Mesothelial cell of epicardium (in vitro differentiated cells): ENCODE measurements at places on chromosomes 16 and 17.

- H3K36me3 ChIP-seq, result peaks cover 4% of the 10 kb centered on the region
- peak overlapping the region; percentile 79 for H3K4me3 ChIP-seq
Measured at GRCh38 chr17:61451538-61452300, 503 bp upstream of the TBX4 start.

GRCh38 chr16:15808071-15808470 lies 48.8 kb downstream of the MYH11 start:
- H3K4me1 ChIP-seq, result peaks cover 2% of the 10 kb centered on the region
- no peak overlapping the region for H3K27ac ChIP-seq
- H3K36me3 ChIP-seq, result no peaks in the 10 kb centered on the region
- DNase-seq, result no peak

DNA sequence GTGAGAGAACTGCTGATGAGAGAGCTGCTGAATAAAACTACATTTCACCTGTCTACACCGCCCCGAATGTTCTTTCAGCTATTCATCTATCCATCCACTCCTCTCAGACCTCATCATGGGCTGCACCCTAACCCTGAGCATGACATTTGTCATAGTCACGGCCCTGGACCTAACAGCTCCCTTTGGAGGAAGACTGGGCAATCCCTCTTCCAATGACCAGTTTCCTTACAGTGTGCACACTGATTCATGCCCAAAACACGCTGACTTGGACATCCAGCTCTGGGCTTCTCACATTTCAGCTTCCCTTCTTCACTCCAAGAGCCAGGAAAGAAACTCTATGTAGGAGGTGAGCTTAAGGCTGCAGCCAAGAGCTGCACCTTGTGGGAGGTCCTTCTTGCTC lies 41.8 kb upstream of the ARL4D start:
- peaks cover 9% of the 10 kb centered on the region for H3K36me3 ChIP-seq
- peaks cover 11% of the 10 kb centered on the region for H3K4me1 ChIP-seq
- no peak for DNase-seq
- H3K27ac ChIP-seq, result no peak overlapping the region

GRCh38 chr17:41519501-41520224 lies 973 bp upstream of the KRT15 start:
- H3K27ac ChIP-seq, result peak overlapping the region; percentile 68
- H3K4me1 ChIP-seq, result peaks cover 61% of the 10 kb centered on the region
- no peak for DNase-seq
- peak overlapping the region; percentile 8 for H3K4me3 ChIP-seq
- H3K27me3 ChIP-seq, result no peaks in the 10 kb centered on the region

DNA sequence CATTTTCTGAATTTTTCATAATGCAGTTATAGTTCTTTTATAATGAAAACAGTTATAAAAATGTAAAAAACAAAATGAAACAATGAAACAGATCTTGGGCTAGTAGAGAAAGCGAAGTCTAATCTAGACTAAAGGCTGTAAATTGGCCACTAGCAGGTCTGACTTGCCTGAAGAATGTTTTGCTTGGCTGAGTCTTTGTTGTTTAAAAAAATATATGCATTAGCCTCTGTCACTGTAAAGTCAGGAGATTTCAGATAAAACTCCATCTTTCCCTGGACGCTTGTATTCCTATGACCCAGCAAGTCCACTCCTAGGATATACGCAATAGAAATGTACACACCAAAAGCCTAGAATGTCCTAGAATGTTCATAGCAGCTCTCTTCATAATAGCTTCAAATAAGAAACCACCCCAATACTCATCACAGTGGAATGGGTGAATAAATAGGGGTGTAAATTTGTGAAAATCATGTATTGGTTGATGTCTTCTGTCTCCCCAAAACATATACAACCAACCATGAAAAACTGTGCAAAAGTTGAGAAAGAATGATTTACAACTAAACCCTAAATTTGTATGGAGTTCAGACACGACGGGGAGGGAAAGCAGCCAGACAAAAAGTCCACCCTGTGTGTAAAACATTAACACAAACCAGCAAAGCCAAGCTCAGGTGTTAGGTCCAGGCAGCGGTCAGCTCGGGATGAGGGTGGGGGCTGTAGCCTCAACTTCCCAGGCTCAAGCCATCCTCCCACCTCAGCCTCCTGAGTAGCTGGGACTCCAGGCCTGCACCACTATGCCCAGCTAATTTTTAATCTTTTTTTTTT lies 37.7 kb upstream of the MEAK7 start:
- no peaks in the 10 kb centered on the region for H3K36me3 ChIP-seq
- no peak for DNase-seq
- H3K27me3 ChIP-seq, result no peaks in the 10 kb centered on the region
- H3K27ac ChIP-seq, result peak overlapping the region; percentile 22
- H3K4me3 ChIP-seq, result no peak overlapping the region
- peaks cover 46% of the 10 kb centered on the region for H3K4me1 ChIP-seq

DNA sequence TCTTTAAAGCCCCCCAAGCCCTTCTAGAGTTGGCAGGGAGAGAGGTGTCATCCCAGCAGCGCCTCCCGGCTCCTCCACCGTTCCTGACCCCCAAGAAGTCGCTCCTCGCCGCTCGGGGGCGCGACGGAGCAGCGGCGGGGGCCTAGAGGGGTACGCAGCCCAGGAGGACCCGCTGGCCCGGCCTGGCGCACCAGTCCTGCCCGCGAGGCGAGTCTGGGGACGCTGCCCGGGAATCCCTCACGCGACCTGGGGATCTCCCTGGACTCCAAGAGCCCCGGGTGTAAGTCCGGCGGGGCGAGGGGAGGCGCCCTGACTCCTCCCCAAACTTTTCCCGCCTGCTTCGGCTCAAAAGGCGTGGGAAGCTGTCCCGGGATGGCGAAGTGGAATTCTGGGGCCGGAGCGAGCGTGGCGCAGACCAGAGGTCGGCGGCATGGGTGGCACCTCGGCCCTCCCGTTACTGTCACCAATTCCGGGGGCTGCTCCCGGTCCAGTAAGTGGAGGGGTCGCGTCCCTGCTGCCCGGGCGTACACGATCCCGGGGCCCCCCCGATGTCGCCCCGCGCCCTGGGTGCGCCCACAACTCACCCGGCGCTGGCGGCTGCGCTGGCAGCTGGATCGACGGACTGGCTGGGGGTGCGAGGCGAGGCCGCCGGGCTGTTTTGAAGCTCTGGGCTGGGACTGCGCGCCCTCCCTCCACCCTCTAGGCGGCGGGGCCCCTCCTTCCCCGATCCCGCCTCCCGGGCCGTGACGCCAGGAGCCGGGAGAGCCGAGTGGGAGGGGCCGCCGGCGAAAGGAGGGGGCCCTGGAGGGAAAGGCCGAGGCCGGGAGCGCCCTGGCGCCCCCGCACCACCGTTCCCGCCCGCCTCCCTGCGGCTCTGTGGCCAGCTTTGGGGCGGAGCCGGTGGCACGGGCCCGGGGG lies at the start of gene EMP2:
Gene EMP2 (minus strand): TSS at position 634 of the 918 bp plus-strand sequence. CDS start 32,981 bp downstream, outside the sequence.
- no peaks in the 10 kb centered on the region for H3K36me3 ChIP-seq
- H3K27ac ChIP-seq, result peak within 1 kb of the TSS; percentile 87
- peak within 1 kb of the TSS; percentile 75 for H3K4me3 ChIP-seq
- peaks cover 55% of the 10 kb centered on the region for H3K4me1 ChIP-seq
- no peaks in the 10 kb centered on the region for H3K27me3 ChIP-seq
- DNase-seq, result peak; percentile 61

- no peaks in the 10 kb centered on the region for H3K27me3 ChIP-seq
- no peak overlapping the region for H3K4me3 ChIP-seq
- DNase-seq, result no peak
- peaks cover 3% of the 10 kb centered on the region for H3K4me1 ChIP-seq
- no peak overlapping the region for H3K27ac ChIP-seq
Measured at GRCh38 chr17:37170881-37171425, 204.8 kb upstream of the C17orf78 start.

DNA sequence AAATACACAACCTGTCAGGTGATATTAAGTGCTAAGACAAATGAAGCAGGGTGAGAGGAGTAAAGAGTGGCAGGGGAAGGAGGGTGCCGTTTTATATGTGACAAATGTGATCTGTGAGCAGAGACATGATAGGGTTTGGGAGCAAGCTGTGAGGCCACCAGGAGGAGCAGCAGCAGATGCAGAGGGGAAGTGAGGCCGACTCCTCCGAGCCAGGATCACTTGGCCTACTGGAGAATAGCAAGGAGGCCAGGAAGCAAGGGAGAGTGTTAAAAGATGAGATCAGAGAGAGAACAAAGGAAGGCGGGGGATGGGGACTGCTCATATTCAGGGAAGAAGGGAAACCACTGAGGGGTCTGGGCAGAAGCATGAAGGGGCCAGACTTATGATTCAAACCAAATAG lies 129.4 kb downstream of the TANGO6 start:
- H3K4me3 ChIP-seq, result no peak overlapping the region
- peaks cover 11% of the 10 kb centered on the region for H3K36me3 ChIP-seq
- no peaks in the 10 kb centered on the region for H3K27me3 ChIP-seq
- H3K4me1 ChIP-seq, result peaks cover 7% of the 10 kb centered on the region

DNA sequence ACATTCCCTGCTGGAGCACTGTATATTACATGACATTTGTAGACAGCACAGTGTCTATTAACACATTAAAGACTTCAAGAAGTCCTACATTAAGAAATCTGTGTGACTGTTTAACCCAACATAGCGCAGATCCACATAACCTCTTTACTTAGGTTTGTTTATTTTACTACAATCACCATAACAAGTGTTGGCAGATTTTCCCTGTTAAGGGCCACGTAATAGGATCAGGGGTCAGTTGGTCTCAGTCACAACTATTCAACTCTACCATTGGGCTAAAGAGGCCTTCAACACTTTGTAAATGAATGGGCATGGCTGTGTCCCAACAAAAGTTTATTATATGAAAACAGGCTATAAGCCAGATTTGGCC lies 51.3 kb upstream of the ADORA2B start:
- H3K27me3 ChIP-seq, result no peaks in the 10 kb centered on the region
- peak overlapping the region; percentile 92 for H3K27ac ChIP-seq
- DNase-seq, result no peak
- no peaks in the 10 kb centered on the region for H3K36me3 ChIP-seq
- no peak overlapping the region for H3K4me3 ChIP-seq

DNA sequence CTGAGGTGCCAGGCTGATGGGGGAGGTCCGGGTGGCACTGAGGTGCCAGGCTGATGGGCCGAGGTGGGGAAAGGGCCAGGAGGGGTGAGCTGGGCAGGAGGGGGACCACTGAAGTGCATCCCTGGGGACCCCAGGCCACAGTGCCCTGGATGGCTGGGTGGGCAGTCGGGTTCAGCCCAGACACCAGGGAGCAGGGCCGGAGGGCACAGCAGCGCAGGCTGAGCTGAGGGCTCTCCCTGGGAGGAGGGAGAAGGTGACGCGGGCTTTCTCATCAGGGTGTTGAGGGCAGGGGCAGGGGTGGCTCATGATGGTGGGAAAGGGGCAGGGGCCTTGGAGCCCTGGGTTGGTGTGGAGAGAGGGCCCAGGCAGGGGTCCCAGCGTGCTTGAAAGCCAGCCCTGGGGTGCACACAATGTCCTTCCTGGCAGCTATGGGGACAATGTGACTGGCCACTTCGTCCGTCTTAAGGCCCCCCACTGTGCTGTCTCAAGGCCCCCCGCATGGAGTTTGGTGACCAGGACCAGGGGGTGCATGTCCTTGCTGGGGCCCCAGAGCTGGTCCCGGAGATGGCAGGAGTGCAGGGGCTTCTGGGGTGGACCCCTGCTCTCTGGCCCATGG lies 16.0 kb downstream of the CD7 start:
- no peak overlapping the region for H3K27ac ChIP-seq
- H3K36me3 ChIP-seq, result no peaks in the 10 kb centered on the region
- H3K4me3 ChIP-seq, result no peak overlapping the region

GRCh38 chr17:13428611-13429042 lies 173.1 kb downstream of the HS3ST3A1 start:
- H3K36me3 ChIP-seq, result no peaks in the 10 kb centered on the region
- H3K27me3 ChIP-seq, result no peaks in the 10 kb centered on the region
- H3K4me3 ChIP-seq, result no peak overlapping the region
- DNase-seq, result no peak

DNA sequence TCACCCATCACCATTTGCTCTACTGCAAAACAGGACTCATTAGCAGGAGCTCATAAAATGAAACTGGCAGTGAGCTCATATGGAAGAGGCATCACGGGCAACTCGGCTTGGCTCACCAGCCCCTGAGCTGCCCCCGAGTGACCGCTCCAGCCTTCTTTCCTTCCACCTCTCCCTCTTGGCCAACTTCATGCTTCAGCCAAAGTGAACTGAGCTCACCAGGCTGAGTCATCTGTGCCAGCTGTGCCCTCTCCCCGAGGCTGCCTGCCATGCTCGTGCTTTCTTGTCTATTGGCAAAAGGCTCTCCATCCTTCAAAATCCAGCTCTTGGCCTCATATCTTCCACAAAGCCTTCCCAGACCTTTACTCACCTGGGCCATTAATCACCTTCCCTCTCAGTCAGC lies 391.4 kb downstream of the WWOX start:
- no peaks in the 10 kb centered on the region for H3K4me1 ChIP-seq
- H3K4me3 ChIP-seq, result no peak overlapping the region
- no peak overlapping the region for H3K27ac ChIP-seq
- H3K36me3 ChIP-seq, result no peaks in the 10 kb centered on the region

GRCh38 chr16:23334950-23335349 lies 32.8 kb downstream of the SCNN1B start:
- H3K4me1 ChIP-seq, result no peaks in the 10 kb centered on the region
- H3K4me3 ChIP-seq, result no peak overlapping the region
- no peak for DNase-seq
- peaks cover 4% of the 10 kb centered on the region for H3K27me3 ChIP-seq

- peaks cover 10% of the 10 kb centered on the region for H3K4me1 ChIP-seq
- DNase-seq, result no peak
- H3K4me3 ChIP-seq, result no peak overlapping the region
- peaks cover 3% of the 10 kb centered on the region for H3K27me3 ChIP-seq
Measured at GRCh38 chr16:77680496-77680895, 41.8 kb upstream of the NUDT7 start.

- H3K4me1 ChIP-seq, result peaks cover 10% of the 10 kb centered on the region
- H3K27ac ChIP-seq, result no peak overlapping the region
- H3K4me3 ChIP-seq, result no peak overlapping the region
- no peaks in the 10 kb centered on the region for H3K27me3 ChIP-seq
- H3K36me3 ChIP-seq, result peaks cover 29% of the 10 kb centered on the region
Measured at GRCh38 chr17:41141361-41141760, 1.0 kb upstream of the KRTAP4-6 start.

GRCh38 chr16:55252577-55252976 lies 71.4 kb upstream of the IRX6 start:
- peaks cover 19% of the 10 kb centered on the region for H3K27me3 ChIP-seq
- H3K4me1 ChIP-seq, result peaks cover 26% of the 10 kb centered on the region
- no peak overlapping the region for H3K4me3 ChIP-seq
- H3K36me3 ChIP-seq, result peaks cover 3% of the 10 kb centered on the region

GRCh38 chr17:57338257-57338914 lies 82.1 kb downstream of the MSI2 start:
- peaks cover 9% of the 10 kb centered on the region for H3K4me1 ChIP-seq
- H3K4me3 ChIP-seq, result no peak overlapping the region
- H3K27me3 ChIP-seq, result no peaks in the 10 kb centered on the region
- H3K36me3 ChIP-seq, result peaks cover 21% of the 10 kb centered on the region
- H3K27ac ChIP-seq, result no peak overlapping the region
- DNase-seq, result no peak

DNA sequence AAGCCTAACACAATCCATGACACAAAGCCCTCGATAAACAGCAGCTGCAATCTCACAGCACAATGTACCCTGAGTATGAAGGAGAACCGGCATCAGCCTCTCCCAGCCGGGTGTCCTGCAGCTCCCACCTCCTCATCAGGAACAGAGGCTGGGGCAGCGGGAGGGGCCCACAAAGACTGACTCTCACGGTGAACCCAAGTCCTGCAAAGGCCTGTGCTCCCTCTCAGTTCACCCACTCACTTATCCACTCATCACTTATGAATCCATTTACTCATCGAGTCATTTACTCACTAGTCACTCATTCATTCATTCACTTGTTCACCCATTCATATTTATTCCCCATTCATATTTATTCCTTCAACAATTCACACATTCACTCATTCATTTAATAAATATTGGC lies 11.6 kb downstream of the ZNF423 start:
- no peaks in the 10 kb centered on the region for H3K27me3 ChIP-seq
- no peak overlapping the region for H3K4me3 ChIP-seq
- peaks cover 4% of the 10 kb centered on the region for H3K4me1 ChIP-seq
- no peak for DNase-seq
- H3K36me3 ChIP-seq, result no peaks in the 10 kb centered on the region
